ENCODE measurements at places on chromosomes 4 and X.

DNA sequence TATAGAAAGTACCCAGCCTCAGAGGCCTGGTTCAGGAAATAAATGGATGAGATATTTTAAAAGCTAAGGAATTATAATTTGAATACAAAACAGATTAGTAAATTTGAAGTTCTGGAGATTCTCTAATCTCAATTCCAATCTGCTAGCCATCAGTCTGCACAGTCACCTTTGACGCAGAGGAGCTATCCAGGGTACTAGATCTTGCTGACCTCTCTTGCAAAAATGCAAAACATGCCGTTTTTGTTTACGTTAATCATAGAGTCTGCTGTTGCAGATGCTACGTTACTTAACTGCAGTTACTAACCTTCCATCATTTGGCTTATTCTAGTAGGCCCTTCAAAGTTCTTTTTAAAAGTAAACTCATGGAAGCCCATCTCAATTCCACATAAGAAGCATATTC lies 10.4 kb downstream of the CCSER1 start:
- DNase-seq, result no peak

DNA sequence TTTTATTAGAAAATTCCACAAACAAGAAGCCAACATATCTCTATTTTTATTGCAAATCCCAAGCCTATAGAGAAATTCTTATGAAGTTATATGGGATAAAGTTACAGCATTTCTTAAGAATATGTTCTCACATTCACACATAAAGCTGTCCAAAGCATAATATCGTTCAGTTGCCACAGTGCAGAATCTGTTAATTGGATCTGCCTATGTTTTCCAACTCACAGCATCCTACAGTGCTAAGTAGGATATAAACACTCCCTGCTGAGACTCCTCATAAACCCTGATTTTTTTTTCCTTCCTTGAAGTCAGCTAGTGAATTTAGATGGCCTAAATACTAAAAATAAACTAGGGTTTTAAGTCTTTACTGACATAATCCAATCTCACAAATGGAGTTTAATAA lies 307.9 kb downstream of the PDGFC start:
- no peak for DNase-seq

DNA sequence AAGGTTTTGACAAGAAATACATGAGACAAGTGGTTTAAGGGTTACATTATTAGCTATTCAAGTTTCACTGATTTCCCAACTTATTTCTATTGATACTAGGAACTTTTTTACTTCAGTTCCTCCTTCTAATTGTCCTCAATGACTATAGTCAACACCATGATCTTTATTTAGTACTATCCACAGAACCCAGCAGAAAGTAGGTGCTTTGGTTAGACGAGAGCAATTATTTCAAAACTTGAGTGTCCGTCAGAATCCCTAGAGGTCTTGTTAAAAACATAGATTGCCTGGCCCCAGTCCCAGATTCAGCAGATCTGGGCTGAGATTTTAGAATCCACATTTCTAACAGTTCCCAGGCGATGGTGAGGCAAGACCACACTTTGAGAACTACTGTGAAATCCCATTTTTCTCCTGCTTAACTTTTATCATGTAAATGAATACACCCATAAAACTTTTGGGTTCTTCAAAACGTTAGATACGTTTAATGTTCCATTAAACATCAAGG lies 17.9 kb downstream of the EXOC1 start:
- DNase-seq, result no peak

DNA sequence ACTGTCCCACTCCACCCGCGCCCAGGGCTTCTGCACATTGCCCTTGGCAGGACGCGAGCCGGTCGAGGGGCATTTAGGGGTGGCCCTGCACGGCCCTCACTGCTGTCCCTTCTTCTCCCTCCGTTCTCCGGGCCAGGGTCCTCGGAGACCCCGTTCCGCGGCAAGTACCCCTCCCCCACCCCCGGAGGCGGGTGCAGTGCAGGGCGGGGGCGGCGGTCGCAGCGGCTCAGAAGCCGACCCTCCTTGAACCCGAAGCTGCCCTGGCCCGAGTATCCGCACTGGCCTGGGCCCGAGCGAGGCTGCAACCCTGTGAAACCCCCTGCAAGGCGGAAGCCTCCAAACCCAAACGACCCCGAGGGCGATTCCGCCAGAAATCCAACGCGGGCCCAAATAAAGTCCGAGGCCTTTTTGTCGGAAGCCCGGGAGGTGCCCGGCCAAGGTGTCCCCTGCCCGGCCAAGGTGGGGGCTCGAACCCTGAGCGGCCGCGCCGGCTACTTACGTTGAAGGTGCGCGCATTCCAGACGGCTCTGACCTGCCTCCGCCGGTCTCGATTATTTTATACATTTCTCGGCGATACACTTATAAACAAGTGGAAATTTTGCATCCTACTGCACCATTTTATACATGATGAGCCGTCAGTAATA lies 53.1 kb upstream of the TMEM33 start:
- DNase-seq, result no peak

- no peak for DNase-seq
These were observed 478.5 kb downstream of the INPP4B start for GRCh38 chr4:142367418-142368180.

- no peak for DNase-seq
These were observed 123.6 kb upstream of the TET2 start for GRCh38 chr4:105022811-105023667.

DNA sequence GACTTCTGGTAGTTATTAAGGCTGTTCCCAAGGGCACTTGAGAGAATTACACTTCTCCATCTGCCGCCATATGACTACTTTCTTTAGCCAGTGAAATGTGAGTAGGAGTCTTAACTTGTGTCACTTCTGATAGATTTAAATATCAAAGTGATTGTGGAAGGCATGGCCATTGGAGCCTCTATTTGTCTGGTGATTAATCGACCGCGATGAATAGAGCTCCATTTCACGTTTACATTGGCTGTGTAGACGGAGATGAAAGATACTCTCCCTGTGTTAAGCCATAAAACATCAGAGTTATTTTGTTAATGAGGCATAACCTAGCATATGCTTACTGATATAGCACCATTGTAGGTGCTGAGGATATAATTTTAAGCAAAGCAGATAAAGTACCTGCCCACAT lies 852.4 kb downstream of the CCSER1 start:
- DNase-seq, result no peak

DNA sequence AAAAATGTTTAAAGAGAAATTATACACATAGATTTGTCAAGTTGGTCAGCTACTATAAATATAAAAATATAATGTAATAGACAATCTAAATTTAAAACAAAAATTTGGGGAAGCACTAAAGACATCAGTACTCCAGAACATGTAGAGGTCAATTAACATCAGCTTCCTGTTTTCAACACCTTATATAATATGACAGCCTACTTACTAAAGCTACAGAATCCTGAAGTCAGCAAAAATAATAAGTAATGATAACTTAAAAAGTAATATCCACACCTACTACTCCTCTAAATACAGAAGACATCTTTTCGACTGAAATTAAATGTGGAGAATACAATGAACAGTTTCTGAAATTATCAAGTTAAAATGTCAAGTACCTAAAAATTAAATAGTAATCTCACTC lies 118.6 kb downstream of the LRBA start:
- no peak for DNase-seq

DNA sequence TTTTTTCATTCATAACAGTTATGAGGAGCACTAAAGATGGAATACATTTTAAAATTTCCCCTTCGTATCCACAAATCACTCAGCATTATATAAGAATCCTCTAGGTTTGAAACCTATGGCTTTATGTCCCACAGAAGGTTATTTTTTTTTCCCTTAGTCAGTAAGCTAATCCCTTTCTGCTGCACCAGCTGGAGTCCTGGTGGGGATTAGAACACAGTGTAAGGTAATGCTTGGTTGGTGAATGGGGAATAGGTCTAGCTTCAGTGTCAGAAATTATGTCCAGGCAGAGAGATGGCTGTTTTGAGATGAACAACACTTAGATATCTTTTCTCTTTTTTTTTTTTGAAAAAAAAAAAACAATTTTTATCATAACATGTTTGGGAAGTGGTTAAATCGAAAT lies 116.6 kb downstream of the RASGEF1B start:
- DNase-seq, result no peak

DNA sequence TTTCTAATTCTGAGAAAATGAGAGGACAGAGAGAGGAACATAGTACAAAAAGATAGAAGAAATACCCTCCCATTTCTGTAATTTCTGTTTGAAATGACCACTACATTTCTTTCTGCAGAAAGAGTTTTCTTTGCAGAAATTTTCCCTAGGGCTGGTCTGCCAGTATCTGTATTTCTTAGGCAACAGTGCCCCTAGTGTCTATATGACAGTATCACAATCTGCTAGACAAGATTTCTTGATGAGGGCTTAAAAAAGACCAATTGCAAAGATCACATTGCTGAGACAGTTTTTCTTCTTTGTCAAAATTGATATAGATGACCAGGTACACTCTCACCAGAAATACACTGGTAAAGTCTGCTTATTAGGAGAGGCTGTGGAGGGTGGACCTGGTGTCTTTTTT lies 81.0 kb upstream of the ZDHHC15 start:
- DNase-seq, result peak; percentile 13

DNA sequence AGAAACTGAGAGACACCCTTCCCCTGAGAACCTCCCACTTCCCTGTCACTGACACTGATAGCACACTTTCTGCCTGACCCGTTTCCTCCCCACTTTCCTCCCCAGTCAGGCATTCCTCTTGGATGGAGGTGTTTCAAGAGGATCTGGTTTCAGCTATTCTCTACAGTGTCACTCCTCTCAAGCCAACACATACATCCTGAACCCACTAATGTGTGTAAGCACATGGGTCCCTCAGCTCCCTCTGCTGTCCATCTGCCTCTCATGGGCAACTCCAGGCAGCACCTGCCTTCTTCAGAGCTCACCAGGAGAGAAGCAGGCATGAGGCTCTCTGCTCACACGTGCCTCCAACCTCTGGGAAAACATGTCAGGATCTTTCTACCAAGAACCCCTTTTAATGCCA lies 207.6 kb downstream of the NAF1 start:
- no peak for DNase-seq

GRCh38 chr4:10017037-10017893 lies 4.0 kb downstream of the SLC2A9 start:
- DNase-seq, result no peak

DNA sequence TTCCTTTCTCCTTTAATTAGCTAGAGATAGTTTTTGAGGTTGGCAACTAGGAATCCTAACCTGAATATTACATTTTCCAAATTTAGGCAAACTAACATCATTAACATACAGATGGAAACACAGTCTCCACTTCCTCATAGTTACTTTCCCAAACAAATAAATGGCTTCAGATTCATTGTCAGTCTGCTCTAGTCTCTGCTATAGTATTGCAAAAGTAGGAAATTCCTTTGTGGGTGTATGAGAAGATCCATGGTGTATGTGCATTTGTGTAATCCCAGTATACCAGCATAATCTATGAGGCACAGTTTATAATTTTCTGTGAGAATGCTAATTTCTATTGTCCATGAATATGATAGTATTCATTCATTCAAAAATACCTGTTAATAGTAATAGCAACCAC lies 3.0 kb upstream of the NDP start:
- no peak for DNase-seq

DNA sequence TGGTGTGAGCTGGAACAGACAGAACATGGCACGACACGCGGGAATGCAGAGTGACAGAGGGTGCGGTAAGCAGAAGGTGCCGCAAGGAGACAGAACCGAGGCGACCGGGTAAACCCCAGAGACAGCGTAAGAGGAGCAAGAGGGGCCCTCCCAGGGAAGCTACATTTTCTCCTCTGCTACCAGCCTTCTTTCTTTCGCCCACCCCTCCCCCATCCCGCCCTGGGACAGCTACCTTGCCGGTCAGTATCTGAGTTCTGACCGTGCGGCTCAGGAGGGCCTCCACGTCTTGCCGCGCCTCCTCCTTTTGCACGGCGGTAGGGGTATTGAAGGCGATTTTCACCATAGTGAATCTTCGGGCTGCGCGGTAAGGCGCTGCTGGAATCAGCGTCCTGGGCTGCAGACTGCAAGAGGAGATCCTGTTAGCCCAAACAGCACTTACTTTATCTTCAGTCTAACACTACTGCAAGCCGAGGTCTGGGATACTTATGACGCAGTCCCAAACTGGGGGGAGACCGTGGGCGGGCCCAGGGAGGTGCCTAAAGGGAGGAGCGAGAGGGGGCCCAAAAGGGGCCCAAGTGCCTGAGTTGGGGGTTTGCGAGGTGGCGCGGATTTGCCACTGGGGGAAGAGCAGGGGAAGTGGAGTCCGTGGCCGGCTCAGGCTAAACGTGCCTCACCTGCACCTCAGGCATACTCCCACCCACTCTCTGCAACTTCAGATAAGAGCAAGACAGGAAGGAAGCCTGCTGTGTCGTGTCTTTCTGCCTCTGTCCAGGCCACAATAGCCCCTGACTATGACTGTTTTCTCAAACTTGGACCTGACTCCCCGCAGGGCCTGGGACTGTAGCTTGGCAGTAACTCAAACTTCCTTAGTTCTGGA lies at the start of gene ITM2A:
Gene ITM2A (minus strand): TSS at position 462 of the 877 bp plus-strand sequence. CDS start 119 bp downstream, at position 343.
- no peak for DNase-seq

DNA sequence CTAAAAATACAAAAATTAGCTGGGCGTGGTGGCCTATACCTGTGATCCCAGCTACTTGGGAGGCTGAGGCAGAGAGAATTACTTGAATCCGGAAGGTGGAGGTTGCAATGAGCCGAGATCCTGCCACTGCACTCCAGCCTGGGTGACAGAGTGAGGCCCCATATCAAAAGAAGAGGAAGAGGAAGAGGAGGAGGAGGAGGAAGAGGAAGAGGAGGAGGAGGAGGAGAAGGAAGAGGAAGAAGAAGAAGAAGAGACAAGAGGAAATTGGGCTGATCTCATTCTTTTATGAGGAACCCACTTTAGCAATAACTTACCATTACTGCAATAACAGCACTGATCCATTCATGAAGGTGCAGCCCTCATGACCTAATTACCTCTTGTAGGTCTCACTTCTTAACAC lies 138.9 kb upstream of the GIMD1 start:
- DNase-seq, result no peak

- no peak for DNase-seq
These were observed 937.8 kb downstream of the PCDH7 start for GRCh38 chr4:31657859-31658570.

DNA sequence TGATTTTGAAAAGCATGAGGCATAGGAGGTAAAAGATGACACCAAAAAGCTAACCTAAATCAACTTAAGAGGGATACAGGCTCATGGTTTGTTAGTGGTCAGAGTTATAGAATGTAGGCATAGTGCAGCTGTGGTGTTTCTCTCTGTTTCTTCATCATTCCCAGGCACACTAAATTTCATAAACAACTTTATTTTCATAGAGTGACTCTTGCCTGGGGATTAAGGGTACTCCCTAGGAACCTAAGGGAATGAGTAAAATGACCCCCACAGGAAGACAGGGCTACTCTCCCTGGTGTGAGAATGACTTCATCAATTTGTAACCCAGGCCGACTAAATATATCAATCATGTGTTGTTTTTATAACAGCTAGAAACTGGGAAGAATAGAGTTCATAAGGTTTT lies 11.1 kb downstream of the FABP2 start:
- DNase-seq, result no peak

DNA sequence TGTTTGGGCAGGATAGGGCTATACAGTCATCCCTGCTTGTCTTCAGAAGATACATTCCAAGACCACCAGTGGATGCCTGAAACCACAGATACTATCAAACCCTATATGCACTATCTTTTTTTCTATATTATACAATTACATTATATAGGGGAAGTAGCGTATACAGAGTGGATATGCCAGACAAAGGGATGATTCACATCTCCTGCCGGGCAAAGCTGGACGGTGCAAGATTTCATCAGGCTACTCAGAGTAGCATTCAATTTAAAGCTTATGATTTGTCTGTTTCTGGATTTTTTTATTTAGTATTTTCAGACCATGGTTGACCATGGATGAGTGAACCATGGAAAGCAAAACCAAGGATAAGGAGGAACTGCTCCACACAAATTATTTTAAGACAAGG lies 7.0 kb upstream of the AMTN start:
- DNase-seq, result no peak

GRCh38 chrX:119636419-119636818 lies 30.2 kb upstream of the NKRF start:
- DNase-seq, result no peak

- DNase-seq, result no peak
These were observed 113.2 kb downstream of the IL1RAPL2 start for GRCh38 chrX:104679175-104679574.

Measured in D721Med (cell line).